ENCODE measurements at places on chromosomes 2 and 18. TPM values are rescaled to one million over a fixed set of nuclear protein-coding genes. Genes with fewer than 3 reads are reported as not detected.
A peak's percentile ranks its signal among the peaks of the same experiment; 100 is the strongest.

GRCh38 chr2:17788773-17789172, 27.5 kb upstream of the MSGN1 start:
- no peak for DNase-seq

DNA sequence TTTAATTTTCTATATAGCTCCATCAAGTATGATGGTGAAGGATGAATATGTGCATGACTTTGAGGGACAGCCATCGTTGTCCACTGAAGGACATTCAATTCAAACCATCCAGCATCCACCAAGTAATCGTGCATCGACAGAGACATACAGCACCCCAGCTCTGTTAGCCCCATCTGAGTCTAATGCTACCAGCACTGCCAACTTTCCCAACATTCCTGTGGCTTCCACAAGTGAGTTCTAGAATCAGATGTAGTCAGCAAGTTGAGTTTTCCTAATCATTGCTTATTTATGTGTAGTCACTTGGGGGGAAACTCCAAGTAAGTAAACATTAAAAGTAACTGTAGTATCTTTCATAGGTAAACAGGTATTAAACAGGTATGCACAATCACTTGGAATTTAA, 24.8 kb downstream of the SMAD4 start:
- DNase-seq: no peak

- DNase-seq: no peak
Observed at GRCh38 chr2:217061916-217062505, 202.1 kb upstream of the TNP1 start.

GRCh38 chr2:96907115-96908041, 37.5 kb upstream of the SEMA4C start:
- peak; percentile 93 for DNase-seq

DNA sequence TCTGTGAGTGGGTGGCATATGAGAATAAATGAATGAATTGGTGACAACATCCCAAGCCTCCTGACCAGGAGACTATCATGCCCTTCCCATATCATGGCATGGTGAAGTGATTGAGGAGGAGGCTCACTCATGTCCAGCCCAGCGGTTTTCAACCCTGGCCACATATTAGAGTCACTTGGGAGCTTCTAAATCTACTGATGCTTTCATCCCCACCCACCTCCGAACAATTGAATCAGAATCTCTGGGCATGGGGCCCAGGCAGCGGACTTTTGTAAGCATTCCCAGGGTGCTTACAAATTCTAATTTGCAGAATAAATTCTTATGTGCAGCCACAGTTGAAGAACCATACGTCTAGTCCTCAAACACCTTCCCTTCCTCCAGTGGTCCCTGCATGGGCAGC, 81.7 kb upstream of the SEC11C start:
- DNase-seq: no peak

DNA sequence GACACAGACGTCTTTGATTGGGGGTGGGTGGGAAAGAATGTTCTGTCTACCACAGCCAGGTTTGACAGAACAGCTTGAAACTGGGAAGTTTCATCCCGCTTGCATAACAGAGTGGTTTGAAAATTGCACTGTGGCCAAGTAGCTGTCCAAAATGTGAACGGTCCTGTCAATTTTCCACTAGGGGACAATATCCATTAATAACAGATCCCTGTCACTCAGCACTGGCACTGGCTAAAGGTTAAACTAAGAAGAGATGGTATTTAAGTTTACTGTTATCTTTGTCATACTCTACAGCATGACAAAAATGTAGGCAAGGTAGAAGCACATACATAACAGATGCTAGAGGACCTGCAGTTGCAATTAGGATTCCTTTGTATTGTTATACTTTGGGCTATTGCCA, 55.6 kb upstream of the ACMSD start:
- no peak for DNase-seq

DNAJC5G gene
- polyA plus RNA-seq: 2.3 TPM

DNA sequence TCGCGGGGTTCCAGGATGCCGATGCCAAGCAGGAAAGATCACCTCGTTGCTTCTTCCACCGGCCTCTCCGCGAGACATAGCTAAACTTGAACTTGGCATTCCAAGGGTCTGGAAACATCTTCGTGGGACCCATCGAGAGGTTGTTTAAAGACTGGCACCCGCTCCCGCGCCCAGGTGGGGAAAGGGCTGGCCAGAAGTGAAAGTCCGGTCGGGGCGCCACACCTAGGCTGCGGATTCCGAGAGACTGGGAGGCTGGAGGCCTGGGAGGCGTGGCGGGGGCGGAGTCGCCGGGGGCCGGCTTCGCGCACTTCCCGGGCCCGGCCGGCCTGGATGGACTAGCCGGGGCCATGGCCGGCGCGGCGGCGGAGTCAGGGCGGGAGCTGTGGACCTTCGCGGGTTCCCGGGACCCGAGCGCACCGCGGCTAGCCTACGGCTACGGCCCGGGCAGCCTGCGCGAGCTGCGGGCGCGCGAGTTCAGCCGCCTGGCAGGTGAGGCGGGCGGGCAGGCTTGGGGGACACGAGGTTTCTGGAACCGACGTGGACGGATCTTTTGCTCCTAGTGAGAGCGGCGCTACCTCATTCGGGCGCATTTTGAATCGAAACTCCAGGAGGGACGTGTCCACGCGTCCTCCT, at the start of gene MOCOS:
TSS of gene MOCOS (plus strand) at position 305 of the 633 bp plus-strand sequence. CDS start at position 348, 43 bp downstream.
- DNase-seq: peak; percentile 94

REG3G gene
- 0.38 TPM for polyA plus RNA-seq

DNA sequence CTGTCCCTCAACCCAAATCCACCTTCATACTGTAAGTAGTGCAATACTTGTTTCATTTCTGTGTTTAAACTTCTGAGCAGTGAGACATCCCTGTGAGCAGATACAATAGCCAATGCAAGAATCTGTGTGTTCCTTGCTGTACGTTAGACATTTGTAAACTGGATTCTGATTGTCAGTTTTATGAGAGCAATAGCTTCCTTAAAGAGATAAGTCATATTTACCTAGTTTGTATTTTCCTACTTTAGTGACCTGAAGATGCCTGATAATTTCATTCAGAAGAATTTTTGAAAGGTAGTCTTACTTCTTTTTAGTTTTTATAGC, 90.7 kb downstream of the DPP4 start:
- no peak for DNase-seq

GRCh38 chr18:13915995-13916431, 677 bp upstream of the MC2R start:
- no peak for DNase-seq

- no peak for DNase-seq
Observed at GRCh38 chr2:85429213-85429923, 10.9 kb downstream of the SH2D6 start.

GRCh38 chr18:64083916-64084315, 65.0 kb downstream of the LINC00305 start:
- DNase-seq: no peak

NEB gene
- polyA plus RNA-seq: 2.9 TPM

- DNase-seq: no peak
Observed at GRCh38 chr2:15641530-15641982, 49.9 kb downstream of the DDX1 start.

- no peak for DNase-seq
Observed at GRCh38 chr2:102758439-102758838, 3.4 kb upstream of the TMEM182 start.

DNA sequence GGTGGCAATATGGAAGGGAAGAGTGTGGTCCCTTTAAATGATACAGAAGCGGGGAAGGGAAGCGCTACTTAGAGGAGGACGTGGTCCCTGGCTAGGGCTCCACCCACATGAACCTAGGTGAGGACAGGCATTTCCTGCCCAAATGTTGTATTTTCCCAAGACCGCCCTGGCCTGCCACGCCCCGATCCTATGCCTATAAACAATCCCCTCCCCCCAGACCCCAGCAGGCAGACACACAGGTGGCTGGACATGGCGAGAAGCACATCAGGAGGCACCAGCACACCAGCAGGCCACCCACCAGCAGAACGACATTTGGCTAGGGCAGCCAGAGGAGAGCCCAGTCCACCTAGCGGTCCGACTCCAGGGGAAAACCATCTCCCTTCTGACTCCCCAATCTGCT, 47.2 kb downstream of the METTL8 start:
- DNase-seq: no peak

AKAIN1 gene
- not detected for polyA plus RNA-seq

DNA sequence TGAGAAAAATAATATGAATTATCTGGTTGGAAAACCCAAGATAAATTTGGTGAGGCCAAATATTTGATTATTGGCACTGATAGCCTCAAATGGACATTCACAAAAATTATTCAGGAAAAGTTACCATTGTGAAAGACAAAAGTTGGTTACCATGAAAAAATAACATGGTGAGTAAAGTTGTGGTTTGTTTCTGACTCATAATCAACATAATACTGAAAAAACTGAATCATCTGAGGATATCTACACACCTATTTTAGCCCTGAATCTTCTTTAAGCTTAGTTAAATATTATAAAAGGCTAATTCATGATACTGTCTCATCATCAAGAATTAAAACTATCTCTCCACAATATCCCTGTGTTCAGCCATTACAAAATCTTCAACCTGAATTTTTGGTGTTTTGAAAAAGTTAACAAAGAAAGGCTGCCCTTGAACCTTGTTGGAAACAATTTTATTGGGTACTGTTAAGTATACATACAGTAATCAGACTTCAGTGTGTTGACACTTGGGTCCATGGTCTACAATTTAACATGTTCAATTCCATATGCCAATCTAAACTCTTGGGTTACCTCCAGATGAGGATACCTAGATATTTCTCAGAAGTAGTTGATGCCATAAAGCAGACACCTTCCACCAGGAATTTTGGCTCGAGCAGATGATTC, 607.5 kb upstream of the SLC39A10 start:
- DNase-seq: no peak

DNA sequence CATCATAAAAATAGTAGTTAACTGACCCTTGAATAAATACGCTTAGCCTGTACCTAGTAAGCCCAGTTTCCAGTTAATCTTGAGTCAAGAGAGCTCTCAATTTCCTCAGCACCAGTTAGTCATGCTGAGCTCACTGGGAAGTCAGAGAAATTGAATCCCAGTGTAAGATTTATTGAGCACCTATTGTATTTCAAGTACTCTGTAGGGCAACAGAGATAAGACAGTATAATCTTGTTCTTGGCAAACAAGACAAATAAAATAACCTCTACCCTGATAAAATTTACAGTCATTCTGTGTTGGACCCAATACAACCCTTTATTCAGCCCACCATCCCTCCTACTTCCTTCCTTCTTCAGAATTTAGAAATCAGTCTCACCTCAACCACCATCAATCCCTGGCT, 71.9 kb upstream of the NRP2 start:
- no peak for DNase-seq

- DNase-seq: no peak
Observed at GRCh38 chr18:13176847-13177246, 41.7 kb upstream of the LDLRAD4 start.

DNA sequence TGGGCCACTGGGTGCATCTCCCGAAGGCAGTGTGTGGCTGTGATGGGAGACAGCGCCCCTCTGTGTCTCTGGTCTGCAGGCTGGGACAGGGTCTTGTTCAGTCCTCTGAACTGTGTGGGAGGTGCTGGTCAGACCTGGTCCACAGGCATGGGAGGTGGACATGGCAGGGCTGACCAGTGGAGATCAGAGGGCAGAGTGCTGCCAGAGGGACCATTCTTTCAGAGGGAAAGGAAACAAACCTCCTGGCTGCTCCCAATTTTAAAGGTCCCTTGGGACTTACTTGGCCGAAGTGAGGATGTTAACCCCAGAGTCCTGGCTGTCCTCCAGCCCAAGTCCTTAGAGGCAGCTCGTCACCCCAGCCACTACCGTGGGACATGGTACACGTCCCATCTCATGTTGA, 4.0 kb downstream of the CAPN13 start:
- no peak for DNase-seq

DNA sequence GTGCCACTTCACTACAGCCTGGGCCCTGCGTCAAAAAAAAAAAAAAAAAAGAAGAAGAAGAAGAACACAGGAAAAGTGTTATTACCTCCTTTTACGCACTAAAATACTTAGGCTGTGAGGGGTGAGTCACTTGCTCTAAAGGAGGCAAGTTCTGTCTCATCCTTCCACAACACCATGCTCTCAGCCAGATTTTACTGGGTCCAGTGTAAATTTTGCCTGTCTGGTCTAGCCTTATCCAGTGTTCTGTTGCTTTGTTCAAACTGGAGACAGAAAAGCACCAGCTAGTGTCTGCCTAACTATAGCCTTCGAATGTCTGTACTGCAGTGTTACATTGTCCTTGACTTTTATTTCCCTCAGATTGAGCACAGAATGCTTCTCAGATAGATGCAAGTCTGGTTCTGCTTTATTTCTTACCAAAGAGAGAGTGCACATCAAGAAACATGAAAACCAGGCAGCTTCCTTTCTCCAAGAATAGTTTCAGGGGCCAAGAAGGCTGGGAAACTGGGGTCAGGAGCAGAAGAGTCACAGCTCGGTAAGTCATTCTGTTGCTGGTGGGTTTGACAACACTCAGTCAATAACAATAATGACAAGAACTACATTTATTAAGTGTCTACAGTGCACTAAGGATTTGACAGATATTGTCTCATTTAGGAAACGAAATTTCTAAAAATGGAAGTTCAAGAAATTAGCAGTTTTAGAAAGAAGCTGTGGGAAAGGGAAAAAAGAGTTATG, 3.1 kb upstream of the MSGN1 start:
- DNase-seq: no peak

Data from aorta (tissue), 5 donors.